Dermis microvascular lymphatic vessel endothelial cell (primary cell): ENCODE measurements at places on chromosomes 1 and 21.

DNA sequence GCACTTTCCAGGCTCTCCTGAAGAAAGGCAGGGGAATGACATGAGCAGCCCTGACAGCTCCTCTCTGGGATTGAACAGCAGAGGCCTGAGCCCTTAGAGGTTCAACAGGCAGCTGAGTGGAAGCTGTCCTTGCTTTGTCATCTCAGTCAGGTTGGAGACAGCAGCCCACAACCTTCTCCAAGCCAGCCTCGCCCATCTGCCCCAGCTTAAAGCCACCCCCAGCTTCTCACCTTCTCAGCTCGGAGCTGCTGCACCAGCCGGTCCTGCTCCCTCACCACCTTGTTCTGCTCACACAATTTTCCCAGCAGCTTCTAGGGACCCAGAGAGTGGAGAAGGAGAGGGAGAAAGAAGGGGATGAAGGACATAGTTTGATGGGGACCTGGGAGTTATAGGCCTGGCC lies 35.2 kb upstream of the GOLT1A start:
- DNase-seq = no peak

DNA sequence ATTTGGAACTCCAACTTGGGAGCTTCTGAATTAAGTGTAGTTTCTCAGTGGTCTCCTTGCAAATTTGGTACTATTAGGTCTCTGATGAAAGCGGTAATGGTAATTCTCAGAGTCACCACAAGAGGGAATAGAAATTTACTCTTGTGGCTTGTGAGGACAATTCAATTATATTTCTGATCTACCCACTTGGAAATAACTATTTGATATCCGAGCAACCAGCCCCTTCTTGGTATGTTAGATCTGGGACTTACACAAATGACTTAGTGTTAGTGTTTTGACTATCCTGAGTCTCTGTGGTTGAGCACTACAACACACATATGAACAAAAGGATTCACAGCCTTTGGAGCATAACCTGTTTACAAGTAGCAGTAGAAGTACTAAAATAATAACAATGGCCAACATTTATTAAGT lies 68.1 kb downstream of the RPS6KA1 start:
- peak; percentile 63 for DNase-seq

- DNase-seq = no peak
Observed at GRCh38 chr1:90879281-90879680, 142.6 kb downstream of the ZNF644 start.

DNA sequence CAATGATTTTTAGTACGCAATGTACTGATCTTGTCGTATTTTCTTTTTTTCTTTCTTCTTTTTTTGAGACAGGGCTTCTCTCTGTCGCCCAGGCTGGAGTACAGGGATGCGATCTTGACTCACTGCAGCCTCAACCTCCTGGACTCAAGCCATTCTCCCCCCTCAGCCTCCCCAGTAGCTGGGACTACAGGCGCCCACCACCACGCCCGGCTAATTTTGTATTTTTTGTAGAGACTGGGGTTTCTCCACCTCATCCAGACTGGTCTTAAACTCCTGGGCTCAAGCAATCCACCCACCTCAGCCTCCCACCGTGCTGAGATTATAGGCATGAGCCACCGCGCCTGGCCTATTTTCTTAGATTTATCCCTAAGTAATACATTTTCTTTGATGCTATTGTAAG lies 43.9 kb upstream of the COL6A2 start:
- DNase-seq = no peak

GRCh38 chr1:234608025-234608910 lies 1.7 kb downstream of the IRF2BP2 start:
- DNase-seq = peak; percentile 97

- no peak for DNase-seq
Observed at GRCh38 chr1:168320800-168321450, 40.2 kb downstream of the TBX19 start.

- no peak for DNase-seq
Observed at GRCh38 chr1:205536759-205537361, 32.4 kb downstream of the CDK18 start.

DNA sequence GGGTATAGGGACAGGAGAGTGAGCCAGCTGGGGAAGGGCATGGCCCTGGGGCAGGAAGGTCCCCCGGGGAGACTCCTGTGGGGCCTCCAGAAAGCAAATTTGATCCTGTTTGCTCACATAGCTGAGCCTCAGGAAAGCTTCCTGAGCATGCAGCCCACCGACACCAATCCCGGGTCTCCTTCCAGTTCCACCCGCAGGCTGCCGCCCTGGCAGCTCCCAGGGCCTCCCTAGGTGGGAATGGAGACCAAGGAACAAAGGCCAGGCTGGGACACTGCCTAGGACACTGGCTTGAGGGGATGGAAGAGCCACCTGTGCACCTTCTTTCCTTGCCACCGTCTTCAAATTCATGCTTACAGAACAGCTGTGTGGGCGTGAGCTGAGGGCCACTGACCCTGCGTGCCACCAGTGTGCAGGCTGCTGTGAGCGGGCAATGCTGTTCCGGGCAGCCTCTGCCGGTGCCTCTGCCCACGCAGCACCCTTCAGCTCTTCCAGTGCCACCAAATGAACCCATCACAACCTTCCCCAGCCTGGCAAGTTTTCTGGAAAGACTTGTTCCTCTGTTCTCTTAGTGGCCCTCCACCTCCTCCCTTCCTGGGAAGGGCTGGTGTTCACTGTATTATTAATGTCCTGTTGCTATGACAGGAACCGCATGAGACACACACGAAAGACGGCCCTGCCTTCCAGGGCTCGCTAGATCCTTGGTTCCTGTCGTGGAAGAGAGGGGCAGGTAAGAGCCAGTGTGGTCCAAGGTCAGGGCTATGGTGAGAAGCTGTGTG lies 53.6 kb downstream of the ACBD3 start:
- no peak for DNase-seq

- DNase-seq = peak; percentile 96
Observed at GRCh38 chr1:161185282-161185682, 8.0 kb upstream of the B4GALT3 start.

- DNase-seq = no peak
Observed at GRCh38 chr1:227574926-227575325, 11.6 kb downstream of the ZNF678 start.

- DNase-seq = peak; percentile 78
Observed at GRCh38 chr21:29017639-29018237, 1.4 kb downstream of the RWDD2B start.
